ENCODE measurements at places on chromosomes 5 and 9.

GRCh38 chr9:135413461-135413860, 66.1 kb upstream of the PPP1R26 start:
- DNase-seq = peak; percentile 46

DNA sequence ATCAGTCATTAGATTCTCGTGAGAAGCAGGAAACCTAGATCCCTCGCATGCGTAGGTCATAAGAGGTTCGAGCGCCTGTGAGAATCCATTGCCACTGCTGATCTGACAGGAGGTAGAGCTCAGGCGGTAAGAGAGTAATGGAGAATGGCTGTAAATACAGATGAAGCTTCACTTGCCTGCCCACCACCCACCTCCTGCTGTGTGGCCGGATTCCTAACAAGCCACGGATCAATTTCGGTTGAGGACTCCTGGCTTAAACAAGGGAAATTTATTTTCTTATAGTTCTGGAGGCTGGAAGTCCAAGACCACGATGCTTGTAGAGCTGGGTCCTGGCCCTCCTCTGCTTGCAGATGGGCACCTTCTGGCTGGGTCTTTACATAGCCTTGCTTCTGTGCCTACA, 200.4 kb downstream of the PCSK5 start:
- DNase-seq = no peak

DNA sequence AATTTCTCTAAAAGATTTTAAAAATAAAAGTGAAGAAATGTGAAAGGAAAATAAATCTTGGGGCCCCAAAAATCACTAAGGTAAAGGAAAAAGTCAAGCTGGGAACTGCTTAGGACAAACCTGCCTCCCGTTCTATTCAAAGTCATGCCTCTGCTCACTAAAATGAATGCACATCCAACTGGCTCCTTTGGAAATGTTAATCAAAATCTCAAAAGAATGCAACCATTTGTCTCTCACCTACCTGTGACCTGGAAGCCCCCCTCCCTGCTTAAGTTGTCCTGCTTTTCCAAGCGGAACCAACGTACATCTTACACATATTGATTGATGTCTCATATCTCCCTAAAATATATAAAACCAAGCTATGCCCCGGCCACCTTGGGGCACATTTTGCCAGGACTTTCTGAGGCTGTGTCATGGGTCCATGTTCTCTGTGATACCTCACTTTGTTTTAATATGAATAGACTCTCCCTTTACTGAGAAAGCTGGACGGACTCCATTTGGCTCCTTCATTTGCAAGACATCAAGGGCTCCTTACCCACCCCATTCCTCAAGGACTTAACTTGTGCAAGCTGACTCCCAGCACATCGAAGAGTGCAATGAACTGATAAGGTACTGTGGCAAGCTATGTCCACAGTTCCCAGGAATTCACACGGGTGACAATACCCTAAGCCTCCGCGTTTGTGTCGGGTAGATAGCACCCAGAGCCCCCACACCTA, 164.3 kb downstream of the SMC2 start:
- DNase-seq = no peak

- peak; percentile 75 for DNase-seq
Measured at GRCh38 chr5:37838152-37838932, 1.5 kb downstream of the GDNF start.

GRCh38 chr5:131630963-131631350, 4.1 kb downstream of the RAPGEF6 start:
- no peak for DNase-seq

DNA sequence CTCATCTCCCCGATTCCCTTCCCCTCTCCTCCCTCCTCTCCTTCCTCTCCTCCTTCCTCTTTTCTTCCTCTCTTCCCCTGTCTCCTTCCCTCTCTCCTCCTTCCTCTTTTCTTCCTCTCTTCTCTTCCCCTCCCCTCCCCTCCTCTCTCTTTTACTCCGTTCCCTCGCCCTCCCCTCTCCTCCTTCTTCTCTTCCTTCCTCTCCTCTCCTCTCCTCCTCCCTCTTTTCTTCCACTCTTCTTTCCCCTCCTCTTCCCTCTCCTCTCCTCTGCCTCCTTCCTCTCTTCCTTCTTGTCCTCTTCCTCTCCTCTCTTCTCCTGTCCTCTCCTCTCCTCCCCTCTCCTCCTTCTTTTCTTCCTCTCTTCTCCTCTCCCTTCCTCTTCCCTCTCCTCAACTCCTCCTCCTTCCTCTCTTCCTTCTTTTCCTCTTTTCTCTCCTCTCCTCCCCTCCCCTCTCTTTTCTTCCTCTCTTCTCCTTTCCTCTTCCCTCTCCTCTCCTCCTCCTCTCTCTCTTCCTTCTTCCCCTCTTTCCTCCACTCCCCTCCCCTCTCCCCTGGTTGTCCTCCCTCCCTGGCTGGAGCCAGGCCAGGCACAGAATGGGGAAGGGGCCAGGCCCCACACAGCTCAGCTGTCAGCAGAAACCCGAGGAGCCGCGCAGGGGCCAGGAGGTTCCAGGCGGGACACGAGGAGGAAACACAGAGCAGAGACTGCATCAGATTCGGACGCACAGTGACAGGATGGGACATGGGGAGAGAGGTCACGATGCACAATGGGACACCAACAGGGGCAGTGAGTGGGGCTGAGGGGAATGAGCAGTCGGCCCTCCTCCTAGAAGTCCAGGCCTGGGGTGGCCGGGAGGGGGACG, 48.0 kb downstream of the CAMK2A start:
- DNase-seq = no peak

GRCh38 chr5:150783422-150783928, 4.9 kb downstream of the SMIM3 start:
- no peak for DNase-seq

- DNase-seq = no peak
Measured at GRCh38 chr5:168833383-168833782, 254.2 kb upstream of the PANK3 start.

GRCh38 chr5:152424501-152424900, 19.4 kb upstream of the NMUR2 start:
- DNase-seq = no peak

DNA sequence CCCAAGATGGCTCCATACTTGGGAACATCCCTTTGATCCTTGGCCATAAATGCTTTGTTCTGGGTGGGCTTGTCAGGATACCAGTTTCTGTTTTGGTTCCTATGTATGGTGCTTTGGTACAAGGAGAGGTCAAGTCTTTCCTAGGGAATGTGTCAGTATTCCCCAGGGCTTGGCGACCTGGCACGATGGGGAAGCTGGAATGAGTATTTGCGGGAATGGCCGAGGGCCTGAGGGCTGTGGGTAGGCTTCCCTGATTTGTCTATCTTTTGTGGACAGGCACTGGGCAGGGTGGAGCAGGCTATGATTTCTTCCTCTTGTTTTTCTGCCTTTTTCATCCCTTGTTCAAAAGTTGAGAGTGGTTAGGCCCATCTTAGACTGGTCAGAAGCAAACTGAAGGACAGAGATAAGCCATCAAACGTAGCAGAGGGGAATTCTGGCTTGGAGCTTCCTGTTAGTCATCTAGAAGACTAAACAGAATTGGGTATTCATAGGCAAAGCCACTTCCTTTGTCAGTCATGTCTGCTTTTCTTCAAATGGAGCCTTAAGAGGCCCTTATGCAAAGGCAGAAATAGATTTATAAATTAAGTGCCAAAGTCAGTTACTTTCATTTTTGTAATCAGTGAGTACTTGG, 13.7 kb downstream of the DOCK2 start:
- no peak for DNase-seq

Data from ecto neural progenitor cell (in vitro differentiated cells).